ENCODE measurements at places on chromosomes 3 and 15. TPM values are rescaled to one million over a fixed set of nuclear protein-coding genes. Genes with fewer than 3 reads are reported as not detected.

DNA sequence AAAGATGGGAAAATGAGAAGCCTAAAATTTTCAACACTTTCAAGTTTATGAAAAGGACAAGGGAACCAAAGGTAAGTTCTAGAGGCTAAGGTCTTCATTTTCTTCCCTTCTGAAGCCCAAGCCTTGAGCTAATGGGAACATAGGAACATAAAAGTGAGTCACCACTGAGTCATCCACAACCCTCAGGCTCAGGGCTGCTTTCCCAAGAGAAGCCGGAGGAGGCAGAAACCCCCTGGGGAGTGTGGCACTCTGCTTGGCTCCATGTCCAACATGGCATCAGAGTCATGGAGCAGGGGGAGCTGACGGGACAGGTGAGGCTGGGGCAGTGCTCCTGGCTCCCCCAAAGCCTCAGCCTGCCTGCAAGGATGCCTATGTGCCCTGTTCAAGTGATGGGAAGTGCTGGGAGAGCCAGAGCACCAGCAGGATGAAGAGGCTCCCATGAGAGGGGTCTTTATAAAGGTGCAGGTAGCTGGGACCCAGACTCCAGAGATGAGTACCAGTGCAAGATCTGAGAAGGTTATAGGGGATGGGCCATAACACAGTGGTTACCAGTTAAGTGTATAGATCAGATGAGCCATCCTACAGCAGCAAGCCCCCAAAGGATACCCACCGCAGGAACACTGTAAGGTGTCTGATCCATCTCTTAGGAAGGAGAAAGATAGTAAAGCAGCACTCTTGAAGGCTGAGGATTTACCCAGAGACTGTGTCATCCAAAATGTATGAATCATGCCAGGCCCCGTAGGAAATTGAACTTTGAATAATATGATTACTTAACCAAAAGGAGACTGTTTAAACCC is 31.8 kb upstream of the RYR3 start:
- DNase-seq, result peak; percentile 97

- no peak for DNase-seq
Measured at GRCh38 chr3:159727506-159727905, 261.1 kb upstream of the IL12A start.

DNA sequence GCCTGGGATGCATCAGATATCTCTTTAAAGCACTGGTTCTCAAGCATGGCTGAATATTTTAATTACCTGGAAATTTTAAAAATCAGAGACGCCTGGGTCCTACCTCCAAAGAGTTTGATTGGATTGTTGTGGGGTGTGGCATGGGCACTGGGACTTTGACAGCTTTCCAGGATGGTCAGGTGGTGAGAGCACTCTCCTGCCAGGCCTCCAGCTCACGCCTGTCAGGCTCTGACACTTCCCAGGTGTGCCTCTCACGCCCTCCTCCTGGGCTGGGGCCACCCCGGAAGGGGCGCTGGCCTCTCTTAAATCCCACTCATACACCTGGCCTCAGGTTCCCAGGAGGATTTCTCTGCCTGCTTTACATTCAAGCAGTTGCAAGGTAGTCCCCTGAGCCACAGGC is 48.5 kb downstream of the AMOTL2 start:
- DNase-seq, result no peak

DNA sequence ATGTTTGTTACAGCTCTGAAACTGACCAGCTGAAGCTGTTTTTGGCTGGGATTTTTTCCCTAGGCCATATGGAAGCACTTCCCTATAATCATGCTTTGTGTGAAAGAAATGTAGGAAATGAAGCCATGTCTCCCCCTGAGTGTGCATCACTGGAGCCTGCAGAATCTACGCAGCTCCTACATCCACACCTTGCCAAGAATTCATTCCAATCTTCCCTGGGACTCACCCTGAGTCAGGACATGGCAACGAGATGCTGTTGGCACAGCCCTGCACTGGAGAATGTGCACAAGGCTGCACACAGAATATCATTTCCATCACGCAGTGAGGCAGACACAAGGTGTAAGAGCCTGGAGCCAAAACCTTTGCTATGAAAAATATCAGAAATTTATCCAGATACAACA is 189.5 kb downstream of the ADAMTSL3 start:
- DNase-seq, result no peak

GRCh38 chr3:9727743-9728142 is 3.8 kb upstream of the BRPF1 start:
- peak; percentile 40 for DNase-seq

DNA sequence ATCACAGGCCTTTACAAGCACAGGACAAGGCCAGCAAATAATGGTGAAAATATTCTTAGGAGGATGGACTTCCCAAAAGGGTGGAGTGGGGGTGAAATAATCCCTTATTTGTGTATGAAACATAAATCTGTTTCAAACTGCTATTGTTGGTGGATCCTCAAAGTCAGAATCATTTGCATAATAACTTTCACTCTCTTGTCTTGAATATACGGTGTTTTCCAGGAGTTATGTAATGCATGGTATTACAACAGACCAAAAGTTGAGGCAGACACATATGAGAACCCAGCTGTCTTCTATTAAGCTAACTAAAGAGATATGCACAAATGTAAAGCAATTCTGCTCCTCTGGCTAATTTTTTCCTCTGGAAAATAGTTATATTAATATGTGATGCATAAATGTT is 57.7 kb downstream of the PRTG start:
- DNase-seq, result no peak

DNA sequence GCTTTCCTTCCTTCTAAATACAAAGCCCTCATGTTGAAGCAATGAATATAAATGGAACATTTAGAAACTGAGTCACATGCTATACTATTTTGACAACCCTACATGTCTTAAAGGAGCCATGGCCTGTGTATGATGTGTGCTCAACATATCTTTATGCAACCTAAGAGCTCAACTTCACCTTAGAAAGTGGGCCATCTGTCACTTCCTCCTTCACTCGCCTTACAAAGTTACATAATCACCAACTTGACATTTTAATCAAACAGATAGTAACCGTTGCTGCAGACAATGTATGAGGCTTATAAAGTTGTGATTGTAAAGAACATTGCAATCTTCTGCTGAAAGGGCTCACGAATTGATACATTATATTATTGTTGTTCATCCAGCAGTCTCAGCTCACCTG is 163.6 kb downstream of the SERPINI1 start:
- no peak for DNase-seq

Gene NR2E3
- not detected for total RNA-seq

Gene RASGRF1
- 0.32 TPM for total RNA-seq

Gene FETUB
- not detected for total RNA-seq

Gene TPRG1
- 0.42 TPM for total RNA-seq
